Lower leg skin (tissue), 4 donors: ENCODE measurements at places on chromosomes 7 and 10.

DNA sequence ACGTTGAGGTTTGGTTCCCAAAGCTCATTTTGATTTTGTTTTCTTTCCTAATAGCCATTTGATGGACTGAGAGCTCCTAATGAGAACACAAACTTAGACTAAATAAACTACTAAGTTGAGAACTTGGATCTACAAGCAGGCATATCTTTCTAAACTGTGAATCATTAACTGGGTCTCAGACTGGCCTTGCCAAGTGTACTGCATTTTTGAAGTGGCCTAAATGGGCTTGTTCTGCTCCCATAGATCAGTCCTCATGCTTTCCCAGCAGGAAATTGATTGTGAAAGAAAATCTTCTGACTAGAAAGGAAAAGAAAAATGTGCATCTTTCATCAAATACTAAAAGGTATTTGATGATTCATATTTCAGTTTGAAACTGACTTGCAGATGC lies 46.7 kb upstream of the RBM33 start:
- no peak for DNase-seq

- DNase-seq, result no peak
Observed at GRCh38 chr7:85802211-85802610, 615.4 kb upstream of the SEMA3D start.

DNA sequence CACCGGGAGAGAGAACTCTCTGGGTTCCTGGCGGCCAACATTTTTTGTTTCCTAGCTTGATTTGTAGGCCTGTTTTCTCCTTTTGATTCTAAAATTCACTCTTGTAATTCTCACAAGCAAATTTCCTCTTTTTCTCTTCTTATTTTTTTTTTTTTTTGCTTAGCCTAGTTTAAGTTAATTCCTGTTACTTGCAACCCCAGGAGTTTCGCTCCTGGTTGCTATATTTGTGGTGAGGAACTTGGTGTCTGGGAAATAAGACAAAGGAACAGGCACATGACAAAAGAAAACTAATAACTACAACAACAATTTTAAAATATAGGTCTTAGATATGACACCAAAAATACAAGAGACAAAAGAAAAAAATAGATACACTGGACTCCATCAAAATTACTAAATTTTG lies 6.7 kb downstream of the AOAH start:
- no peak for DNase-seq

- no peak for DNase-seq
Observed at GRCh38 chr10:3835770-3836169, 50.8 kb upstream of the KLF6 start.

DNA sequence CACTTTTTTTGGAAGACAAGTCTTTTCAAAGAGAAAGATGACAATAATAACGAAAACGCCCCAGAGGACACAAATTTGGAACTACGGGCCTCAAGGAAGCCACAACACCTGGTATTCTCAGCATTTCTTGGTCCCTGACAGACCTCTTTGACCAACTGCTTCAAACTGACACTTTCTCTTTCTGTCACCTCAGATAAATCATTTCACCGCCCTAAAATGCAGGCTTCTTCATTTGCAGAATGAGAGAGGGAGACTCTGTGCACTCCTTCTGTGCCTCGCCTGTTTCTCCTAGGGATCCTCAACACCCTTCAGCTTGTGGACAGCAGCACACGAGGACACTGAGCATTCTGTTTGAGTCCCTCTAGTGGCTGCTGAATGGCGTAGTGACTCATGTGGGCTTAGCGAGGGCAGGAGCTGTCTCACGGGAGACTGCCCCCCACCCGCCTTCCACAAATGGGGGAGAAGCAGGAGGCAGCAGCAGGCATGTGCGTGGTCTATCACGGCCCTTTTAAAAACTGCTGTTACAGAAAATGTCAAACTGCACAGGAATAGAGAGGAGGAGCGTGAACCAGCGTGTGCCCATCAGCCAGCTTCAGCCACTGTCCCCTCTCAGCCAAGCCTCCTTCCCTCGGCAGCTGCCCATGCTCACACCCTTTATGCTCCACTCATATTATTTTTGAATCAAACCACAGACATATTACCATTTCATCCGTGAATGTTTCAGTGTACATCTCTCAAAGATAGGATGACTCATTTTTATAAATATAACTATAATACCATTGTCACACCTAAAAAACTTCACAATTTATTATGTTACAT lies 41.4 kb downstream of the GSDME start:
- DNase-seq, result no peak

DNA sequence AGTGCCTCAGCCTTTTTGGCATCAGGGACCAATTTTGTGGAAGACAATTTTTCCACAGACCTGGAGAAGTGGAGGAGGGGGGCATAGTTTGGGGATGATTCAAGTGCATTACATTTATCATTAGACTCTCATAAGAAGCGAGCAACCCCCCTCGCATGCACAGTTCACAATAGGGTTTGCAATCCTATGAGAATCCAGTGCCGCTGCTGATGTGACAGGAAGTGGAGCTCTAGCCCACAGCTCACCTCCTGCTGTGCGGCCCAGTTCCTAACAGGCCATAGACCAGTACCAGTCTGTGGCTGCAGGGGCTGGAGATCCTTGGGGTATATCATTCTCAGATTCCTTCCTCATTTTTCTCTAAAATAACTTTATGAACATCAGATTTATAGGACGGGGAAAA lies 50.8 kb downstream of the ATAD1 start:
- no peak for DNase-seq

GRCh38 chr10:112394475-112394875 lies 20.6 kb downstream of the ACSL5 start:
- no peak for DNase-seq

DNA sequence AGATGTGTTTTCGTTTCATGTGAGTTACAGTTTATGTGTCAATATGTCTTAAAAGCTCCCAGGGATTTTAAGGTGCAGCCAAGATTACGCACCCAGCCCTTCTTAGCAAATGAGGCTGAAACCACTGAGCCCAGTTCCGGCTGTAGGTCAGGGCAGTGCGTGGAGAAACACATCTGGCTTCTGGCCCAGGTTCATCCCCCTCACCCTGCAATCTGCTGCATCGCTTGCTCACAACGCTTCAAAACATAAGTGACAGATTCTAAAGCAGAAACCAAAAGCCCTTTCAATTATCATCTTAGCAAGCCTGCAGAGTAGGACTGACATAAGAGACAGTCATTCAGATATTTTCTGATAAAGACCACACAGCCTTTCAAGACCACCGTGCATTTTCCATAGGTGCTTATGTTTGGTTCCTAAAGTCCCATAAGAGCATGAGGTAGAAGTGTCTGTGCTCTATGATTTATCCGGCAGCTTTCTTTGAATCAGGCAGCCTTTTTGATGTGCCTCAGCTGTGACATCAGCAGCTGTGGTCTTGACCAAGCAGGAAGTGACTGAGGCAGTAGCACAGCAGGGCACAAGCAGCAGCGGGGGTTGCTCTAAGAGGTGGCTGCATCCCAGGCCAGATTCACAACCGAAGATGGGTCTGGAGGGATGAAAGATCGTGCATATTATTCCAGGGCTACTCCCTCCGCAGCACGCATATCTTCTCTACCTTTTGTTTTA lies 72.1 kb upstream of the LYZL2 start:
- DNase-seq, result peak; percentile 76

- DNase-seq, result no peak
Observed at GRCh38 chr7:390761-391410, 100.9 kb downstream of the FOXL3 start.

GRCh38 chr10:14889318-14889717 lies 10.7 kb downstream of the SUV39H2 start:
- DNase-seq, result no peak

- DNase-seq, result no peak
Observed at GRCh38 chr7:70738151-70738885, 393.6 kb upstream of the GALNT17 start.

DNA sequence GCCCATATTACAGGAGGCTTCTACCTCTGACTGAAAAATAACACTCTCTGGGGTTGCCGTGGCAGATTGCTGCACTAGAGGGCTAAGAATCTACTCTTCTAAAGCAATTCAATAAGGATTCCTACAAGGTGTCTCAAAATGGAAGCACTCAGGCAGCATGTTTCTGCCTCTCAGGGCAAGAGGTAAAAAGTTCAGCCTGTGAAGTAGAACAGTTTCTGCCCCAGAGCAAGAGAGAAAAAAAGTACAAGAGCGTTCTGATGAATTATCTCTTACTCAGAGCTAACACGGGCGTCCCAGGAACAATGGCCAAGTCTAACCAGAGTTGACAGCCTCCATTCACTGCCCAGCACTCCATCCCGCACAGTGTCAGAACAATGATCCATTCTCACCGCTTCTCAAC lies 71.3 kb upstream of the TES start:
- no peak for DNase-seq

- DNase-seq, result no peak
Observed at GRCh38 chr7:99296471-99296870, 23.8 kb downstream of the MYH16 start.

DNA sequence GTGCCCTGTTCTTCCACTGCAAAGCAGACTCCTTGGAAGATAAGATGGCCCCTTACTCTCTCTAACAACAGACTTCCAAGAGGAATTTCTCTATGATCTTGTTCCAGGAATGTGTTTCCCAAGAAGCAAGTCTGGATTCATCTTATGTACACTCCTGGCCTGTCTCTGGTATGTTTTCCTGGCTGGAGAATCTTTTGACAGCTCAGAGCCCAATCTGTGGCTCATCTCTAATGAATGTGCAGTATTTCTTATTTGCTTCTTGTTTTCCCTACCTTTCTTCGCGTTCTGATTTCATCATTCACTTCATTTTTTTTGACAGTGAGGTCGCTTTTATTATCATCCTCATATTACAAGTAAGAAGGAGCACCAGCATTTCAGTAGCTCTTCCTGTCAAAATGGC lies 53.0 kb upstream of the PITRM1 start:
- DNase-seq, result no peak
